ENCODE measurements at places on chromosomes 16 and 17. TPM values are rescaled to one million over a fixed set of nuclear protein-coding genes. Genes with fewer than 3 reads are reported as not detected.

- no peak for DNase-seq
Measured at GRCh38 chr16:53556521-53556920, 53.5 kb upstream of the AKTIP start.

GRCh38 chr17:36972186-36972700, 23.5 kb downstream of the AATF start:
- DNase-seq, result no peak

DNA sequence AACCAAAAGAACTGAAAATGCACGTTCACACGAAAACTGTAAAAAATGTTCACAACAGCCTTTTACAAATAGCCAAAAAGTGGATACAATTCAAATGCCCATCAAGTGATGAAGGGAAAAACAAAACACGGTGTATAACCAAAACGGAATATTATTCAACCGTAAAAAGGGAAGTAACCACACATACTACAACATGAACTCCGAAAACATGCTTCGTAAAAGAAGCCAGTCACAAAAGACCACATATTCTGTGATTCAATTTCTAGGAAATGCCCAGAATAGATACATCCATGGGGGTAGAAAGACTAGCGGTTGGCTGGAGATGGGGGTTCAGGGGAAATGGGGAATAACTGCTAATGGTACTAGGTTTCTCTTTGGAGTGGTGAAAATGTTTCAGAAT, 81.5 kb upstream of the TRAP1 start:
- DNase-seq, result no peak

DNA sequence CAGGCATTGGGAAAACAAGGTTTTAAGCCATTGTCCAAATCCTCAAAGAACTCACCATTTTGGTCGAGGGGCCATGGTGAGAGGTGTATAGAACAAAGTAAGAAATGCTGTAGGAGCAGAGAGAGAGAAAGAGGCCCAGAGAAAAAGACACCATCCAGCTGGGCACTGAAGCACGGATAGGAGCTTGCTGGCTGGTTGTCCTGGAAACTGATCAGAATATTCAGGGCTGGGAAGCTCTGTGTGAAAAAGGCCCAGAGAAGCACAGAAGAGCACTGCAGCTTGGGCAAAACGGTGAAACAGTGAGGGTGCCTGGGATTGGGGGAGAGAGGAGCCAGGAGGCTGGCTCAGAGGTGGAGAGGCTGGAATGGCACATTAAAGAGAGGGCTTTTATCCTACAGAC, 16.5 kb downstream of the HS3ST3B1 start:
- no peak for DNase-seq

The ENPP7 gene
- total RNA-seq, result not detected

GRCh38 chr17:39737206-39737759, 455 bp upstream of the GRB7 start:
- no peak for DNase-seq

GRCh38 chr17:7046127-7046724, 2.3 kb upstream of the SLC16A11 start:
- no peak for DNase-seq

The KRTAP1-5 gene
- not detected for total RNA-seq

GRCh38 chr16:4548124-4548523, 8.0 kb upstream of the C16orf96 start:
- DNase-seq, result no peak

The NLRC3 gene
- 0.67 TPM for total RNA-seq

- DNase-seq, result no peak
Measured at GRCh38 chr17:82981141-82981730, 98.2 kb upstream of the METRNL start.

DNA sequence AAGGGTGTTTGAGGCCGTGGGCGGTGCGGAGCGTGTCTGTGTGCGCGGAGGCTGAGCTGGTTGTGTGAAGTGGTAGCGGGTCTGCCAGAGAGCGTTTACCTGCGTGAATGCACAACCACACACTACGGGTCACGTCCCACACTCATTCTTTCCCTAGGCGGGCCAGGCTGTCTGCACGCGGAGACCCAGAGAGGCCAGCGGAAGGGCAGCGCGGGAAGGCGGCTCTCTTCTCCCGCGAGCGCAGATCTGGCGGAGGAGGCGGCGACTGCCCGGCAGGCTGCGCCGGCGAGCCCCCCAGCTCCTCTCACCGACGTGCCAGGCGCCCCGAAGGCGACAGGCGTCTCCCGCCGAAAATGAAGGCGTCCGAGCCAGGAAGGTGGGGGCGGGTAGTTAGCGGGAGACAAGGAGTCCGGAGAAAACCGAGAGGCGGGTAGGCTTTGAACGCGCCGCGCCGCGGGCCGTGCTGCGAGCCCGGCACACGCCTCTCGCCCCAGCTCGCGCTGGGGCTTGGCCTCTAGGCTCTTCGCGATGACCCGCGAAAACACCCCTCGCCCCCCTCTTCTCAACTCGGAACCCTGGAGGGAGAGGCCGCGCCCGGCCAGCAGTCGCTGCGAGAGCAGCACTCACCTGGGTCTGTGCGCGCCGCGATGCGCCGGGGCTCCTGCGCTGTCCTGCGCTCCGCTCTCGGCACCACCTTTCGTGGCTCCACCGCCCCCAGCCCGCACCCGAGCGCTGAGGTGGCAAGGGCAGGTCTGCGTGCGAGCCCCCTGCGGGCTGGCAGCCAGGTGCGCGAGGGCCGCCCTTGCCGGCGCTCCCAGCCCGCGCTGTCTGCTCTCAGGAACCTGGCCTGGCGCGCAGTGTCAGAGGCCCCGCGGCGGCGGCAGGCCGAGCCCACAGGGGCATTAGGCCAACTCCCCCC, 2.0 kb upstream of the FOXF1 start:
- DNase-seq, result no peak

The SLC16A6 gene
- 0.19 TPM for total RNA-seq
